Transverse colon (tissue), 4 donors: ENCODE measurements at places on chromosomes 13 and 19. TPM values are rescaled to one million over a fixed set of nuclear protein-coding genes. Genes with fewer than 3 reads are reported as not detected.

PSG4 gene
- total RNA-seq, result not detected

GRCh38 chr19:48489608-48490216 lies 20.5 kb downstream of the CYTH2 start:
- H3K36me3 ChIP-seq, result no peaks in the 10 kb centered on the region
- H3K27me3 ChIP-seq, result peaks cover 13% of the 10 kb centered on the region
- peaks cover 49% of the 10 kb centered on the region for H3K4me1 ChIP-seq

DNA sequence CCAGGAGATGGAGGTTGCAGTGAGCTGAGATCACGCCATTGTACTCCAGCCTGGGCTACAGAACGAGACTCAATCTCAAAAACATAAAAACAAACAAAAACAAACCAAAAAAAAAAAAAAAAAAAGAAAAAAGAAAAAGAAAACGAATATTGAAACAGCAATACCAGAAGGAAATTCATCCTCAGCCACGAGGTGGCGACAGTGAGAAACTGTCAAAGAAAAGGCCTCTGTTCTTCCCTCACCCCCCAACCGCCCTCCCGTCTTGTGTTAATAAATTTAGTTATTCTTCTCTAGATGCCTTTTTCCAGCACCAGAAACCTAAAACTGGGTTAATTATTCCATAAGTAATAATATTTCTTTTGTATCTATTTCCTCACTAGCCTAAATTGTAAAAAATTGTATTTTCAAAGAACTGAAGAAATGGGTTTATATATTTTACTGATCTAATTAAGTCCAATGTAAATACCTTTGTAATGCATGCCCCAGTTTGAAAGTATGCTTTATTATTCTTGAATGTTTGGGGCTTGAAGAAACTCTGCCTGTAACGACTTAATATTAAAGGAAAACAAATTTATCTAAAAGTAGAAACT lies 38.6 kb downstream of the LIG4 start:
- peak; percentile 37 for DNase-seq
- H3K27me3 ChIP-seq, result no peaks in the 10 kb centered on the region
- no peaks in the 10 kb centered on the region for H3K4me1 ChIP-seq
- H3K36me3 ChIP-seq, result no peaks in the 10 kb centered on the region

LGALS7 gene
- not detected for total RNA-seq

GRCh38 chr19:40907968-40908735 lies 26.1 kb upstream of the CYP2A7 start:
- no peaks in the 10 kb centered on the region for H3K36me3 ChIP-seq
- no peak for DNase-seq
- no peak overlapping the region for H3K4me3 ChIP-seq
- H3K27me3 ChIP-seq, result peaks cover 20% of the 10 kb centered on the region

GRCh38 chr13:25429466-25429865 lies 57.7 kb downstream of the ATP8A2 start:
- no peaks in the 10 kb centered on the region for H3K36me3 ChIP-seq
- no peaks in the 10 kb centered on the region for H3K27me3 ChIP-seq
- H3K4me3 ChIP-seq, result no peak overlapping the region
- H3K4me1 ChIP-seq, result no peaks in the 10 kb centered on the region
- no peak overlapping the region for H3K27ac ChIP-seq

IFI30 gene
- 10.0 TPM for total RNA-seq

DNA sequence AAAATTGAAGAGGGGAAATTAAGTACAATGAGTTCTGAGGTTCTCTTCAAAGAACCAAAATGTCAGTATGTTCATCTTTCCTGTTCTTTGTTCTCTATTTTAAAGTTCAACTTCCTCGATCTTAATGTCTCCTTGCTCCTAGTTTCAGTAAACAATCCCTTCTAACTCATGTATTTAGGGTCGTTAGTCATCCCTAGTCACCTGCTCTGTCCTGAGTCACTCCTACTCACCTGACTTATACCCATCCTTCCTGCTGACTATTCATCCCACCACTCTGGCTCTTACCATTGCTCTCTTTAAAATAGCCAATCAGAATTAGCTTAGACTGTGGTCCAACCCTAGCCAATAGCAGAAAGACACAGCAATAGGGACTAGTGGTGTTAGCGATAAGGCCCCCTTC lies 24.3 kb downstream of the ZNF90 start:
- no peaks in the 10 kb centered on the region for H3K27me3 ChIP-seq
- no peaks in the 10 kb centered on the region for H3K36me3 ChIP-seq
- no peak for DNase-seq
- no peaks in the 10 kb centered on the region for H3K4me1 ChIP-seq
- no peak overlapping the region for H3K4me3 ChIP-seq

DNA sequence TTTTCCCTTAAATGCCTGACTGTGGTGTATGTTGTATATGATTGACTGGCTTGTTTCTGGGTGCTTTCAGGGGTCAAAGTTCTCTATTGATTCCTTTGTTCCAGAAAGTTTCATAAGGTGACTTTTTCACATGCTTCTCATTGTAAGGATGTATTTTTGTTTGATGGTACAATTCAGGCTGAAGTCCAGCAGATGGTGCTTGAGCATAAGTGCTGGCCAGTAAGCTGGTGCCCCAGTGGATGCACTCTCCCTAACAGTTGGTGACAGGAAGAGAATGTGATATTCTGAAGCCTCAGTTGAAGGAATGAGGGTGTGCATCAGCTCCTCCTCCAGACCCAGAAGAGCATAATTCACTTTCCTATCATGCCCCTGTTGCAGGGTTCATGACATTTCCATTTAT lies 1941.6 kb upstream of the PRR20A start:
- no peaks in the 10 kb centered on the region for H3K36me3 ChIP-seq
- H3K4me1 ChIP-seq, result no peaks in the 10 kb centered on the region
- no peaks in the 10 kb centered on the region for H3K27me3 ChIP-seq
- no peak for DNase-seq
- no peak overlapping the region for H3K27ac ChIP-seq

DNA sequence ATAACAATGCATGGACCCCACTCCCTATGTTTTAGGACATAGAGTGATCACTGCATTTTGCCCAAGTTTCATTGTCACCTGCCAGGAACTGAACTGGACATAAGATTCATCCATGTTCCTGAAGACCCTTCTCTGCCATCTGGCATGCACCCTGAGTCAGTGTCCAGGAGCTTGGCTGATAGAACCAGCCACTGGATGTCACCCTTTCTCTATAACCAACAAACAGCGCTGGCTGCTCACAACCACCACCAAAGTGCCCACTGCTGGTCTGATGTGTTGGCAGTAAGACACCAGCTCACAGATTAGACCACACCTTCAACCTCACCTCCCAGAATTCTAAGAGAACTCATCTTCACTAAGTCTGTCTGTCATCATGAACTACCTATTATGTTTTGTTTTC lies 333.4 kb downstream of the ITGBL1 start:
- H3K36me3 ChIP-seq, result no peaks in the 10 kb centered on the region
- no peaks in the 10 kb centered on the region for H3K27me3 ChIP-seq
- H3K4me1 ChIP-seq, result no peaks in the 10 kb centered on the region
- DNase-seq, result no peak
- no peak overlapping the region for H3K4me3 ChIP-seq
- H3K27ac ChIP-seq, result no peak overlapping the region

DNA sequence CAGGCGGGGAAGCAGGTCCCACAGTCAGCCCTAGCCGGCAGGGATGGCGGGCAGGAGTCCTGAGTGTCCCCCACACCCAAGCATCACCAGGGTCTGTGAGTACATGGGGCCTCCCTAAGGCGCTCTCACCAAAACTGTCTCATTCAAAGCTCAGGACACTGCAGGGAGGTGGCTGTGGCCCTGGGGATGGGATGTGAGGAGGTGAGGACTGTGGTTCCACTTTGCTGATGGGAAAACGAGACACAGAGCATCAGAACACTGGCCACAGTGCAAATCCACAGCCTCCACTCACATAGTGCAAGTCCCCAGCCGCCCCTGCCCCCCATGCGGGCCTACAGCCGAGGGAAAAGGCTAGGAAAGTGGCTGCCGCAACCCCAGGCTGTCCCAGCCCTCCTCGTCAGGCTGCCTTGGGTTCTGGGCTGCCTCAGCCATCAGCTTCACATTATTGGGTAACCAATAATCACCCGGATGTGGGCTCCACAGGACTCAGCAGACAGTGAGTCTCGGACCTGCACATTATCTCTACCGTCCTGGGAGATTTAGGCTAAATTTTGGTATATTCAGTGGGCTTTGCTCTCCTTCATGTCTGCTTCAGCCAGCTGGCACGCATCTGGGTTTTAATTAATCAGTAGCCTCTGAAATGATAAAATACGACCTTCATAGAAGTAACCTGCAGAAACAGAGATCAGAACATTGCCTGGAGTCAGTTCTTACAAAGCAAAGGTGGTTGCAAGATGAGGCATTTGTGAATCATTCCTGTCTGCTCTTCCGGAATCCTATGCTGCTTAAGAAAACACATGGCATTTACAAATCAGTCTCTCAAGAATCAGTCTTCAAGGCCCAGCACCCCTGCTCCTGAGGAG lies 77.0 kb downstream of the SOX1 start:
- H3K4me1 ChIP-seq, result no peaks in the 10 kb centered on the region
- H3K36me3 ChIP-seq, result no peaks in the 10 kb centered on the region
- no peak overlapping the region for H3K27ac ChIP-seq
- H3K4me3 ChIP-seq, result no peak overlapping the region
- no peak for DNase-seq

C2CD4C gene
- 0.55 TPM for total RNA-seq

ZNF805 gene
- 21.3 TPM for total RNA-seq

VSIG10L gene
- total RNA-seq, result 1.8 TPM

GRCh38 chr13:91247768-91248167 lies 99.7 kb upstream of the MIR17HG start:
- H3K4me1 ChIP-seq, result no peaks in the 10 kb centered on the region
- DNase-seq, result no peak
- H3K4me3 ChIP-seq, result no peak overlapping the region
- H3K27me3 ChIP-seq, result no peaks in the 10 kb centered on the region
- no peak overlapping the region for H3K27ac ChIP-seq
- no peaks in the 10 kb centered on the region for H3K36me3 ChIP-seq

CYP2F1 gene
- total RNA-seq, result not detected

- H3K27ac ChIP-seq, result no peak overlapping the region
- no peaks in the 10 kb centered on the region for H3K36me3 ChIP-seq
- H3K4me3 ChIP-seq, result no peak overlapping the region
- H3K4me1 ChIP-seq, result no peaks in the 10 kb centered on the region
These were observed 14.3 kb upstream of the FNDC3A start for GRCh38 chr13:48961379-48961778.

ZNF534 gene
- total RNA-seq, result not detected

DNA sequence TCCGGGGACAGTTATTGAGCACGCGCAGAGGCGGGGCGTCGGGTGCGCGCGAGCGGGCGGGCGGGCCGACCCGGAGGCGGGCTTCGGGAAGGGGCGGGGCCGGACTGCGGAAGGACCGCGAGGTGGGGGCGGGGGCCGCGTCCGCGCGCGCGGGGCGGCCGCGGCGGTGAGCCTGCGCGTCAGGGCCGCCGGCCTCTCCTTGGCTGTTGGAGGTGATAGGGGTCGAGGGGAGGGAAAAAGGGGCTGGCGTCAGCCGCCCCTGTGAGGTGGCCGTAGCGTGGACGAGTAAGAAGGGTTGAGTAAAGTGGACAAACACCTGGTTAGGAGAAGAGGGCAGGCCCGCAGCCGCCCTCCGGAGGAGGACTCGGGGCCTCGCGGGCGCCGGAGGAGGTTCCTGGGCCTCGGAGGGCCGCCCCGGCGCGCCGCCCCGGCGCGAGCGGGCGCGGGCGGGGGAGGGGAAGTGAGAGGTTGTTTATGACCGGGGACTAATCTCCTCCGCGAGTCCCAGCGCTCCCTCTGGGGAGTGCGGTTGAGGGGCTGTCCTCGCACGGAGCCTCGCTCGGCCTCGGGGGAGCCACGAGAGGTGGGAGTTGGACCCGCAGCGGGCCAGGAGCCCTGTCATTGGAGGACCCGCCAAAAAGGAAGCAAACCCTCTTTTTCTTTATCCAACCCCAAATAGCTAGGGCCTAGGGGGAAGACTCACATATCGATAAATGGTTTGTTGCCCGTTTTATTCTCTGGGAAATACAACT lies 547 bp upstream of the INTS6 start:
- peak; percentile 99 for DNase-seq
- H3K4me1 ChIP-seq, result peaks cover 14% of the 10 kb centered on the region
- H3K27ac ChIP-seq, result peak overlapping the region; percentile 96
- H3K4me3 ChIP-seq, result peak overlapping the region; percentile 68
- no peaks in the 10 kb centered on the region for H3K36me3 ChIP-seq

DNA sequence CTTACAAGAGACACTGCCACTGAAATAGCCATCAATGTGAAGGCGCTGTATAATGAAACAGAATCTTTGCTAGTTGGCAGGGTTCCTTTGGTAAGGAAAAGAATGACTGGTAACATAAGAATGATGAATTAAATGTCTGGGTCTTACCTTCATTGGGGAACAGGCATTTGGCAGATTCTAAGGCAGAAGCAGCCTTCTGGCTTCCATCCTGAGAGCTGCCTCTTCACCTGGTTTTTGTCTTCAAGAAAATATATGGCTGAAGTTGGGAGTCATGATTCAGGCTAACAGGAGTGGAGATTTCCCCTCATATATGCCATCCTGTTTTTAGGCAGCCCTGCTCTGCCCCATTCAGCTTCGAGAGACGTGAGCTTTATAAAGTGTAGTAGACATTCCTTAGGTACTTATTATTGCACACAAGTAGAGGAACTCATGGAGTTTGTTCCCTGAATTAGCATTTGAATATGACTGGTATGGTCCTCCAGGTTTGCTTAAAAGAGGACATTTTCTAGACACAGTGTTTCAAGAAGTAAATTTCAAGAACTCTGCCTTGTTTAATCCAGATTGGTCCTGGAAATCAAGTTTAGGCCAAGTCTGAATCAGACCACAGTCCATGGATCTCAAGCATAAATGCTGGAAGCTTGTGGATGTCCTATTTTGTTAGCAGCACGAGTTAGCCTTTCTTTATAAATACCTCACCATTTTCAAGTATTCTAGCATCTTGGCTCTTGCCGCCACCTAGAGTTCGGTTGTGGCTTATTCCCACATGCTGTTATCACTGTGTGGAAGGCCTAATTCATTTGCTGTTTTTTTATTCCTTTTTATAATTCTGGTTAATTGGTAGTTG lies 56.2 kb upstream of the AKAP11 start:
- no peaks in the 10 kb centered on the region for H3K36me3 ChIP-seq
- H3K4me3 ChIP-seq, result no peak overlapping the region
- no peaks in the 10 kb centered on the region for H3K27me3 ChIP-seq
- no peak overlapping the region for H3K27ac ChIP-seq
- no peak for DNase-seq

DNA sequence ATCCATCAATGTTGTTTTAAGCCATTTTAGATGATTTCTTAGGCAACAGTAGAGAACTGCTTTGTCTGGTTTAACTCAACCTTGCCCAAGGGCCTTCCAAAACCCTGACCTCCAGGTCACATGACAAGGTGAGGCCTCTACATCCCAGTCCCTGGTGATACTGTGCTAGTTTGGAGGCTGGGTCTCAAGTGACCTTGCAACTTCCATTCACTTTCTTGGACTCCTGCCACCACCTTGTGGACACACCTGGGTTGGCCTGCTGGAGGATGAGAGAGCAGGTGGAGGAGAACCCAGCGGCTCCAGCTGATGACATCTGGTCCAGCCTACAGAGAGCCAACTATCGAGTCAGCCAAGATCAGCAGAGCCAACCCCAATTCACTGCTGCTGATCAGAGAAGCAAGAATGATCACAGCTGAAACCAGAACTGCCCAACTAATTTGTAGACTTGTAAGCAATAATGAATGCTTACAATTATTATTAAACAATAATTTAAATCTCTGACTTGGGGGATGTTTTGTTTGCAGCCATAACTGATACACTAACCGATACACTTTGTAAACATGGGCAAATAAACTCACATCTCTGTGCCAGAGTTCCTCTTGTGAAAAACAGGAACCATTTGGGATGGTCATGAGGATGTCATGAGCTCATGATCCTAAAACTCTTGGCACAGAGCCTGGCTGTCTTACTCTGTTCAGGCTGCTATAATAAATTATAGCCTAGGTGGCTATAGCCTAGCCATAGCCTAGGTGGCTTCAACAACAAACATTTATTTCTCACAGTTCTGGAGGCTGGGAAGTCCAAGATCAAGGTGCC lies 11.5 kb downstream of the FAM187B start:
- DNase-seq, result peak; percentile 65
- no peaks in the 10 kb centered on the region for H3K36me3 ChIP-seq
- no peaks in the 10 kb centered on the region for H3K27me3 ChIP-seq
- H3K27ac ChIP-seq, result no peak overlapping the region
- H3K4me3 ChIP-seq, result no peak overlapping the region
- peaks cover 14% of the 10 kb centered on the region for H3K4me1 ChIP-seq
